ENCODE measurements at places on chromosomes 16 and 17. TPM values are rescaled to one million over a fixed set of nuclear protein-coding genes. Genes with fewer than 3 reads are reported as not detected.

- no peak for DNase-seq
- H3K36me3 ChIP-seq: no peaks in the 10 kb centered on the region
- H3K4me1 ChIP-seq: peaks cover 4% of the 10 kb centered on the region
- H3K27me3 ChIP-seq: no peaks in the 10 kb centered on the region
Observed at GRCh38 chr16:56781528-56781961, 51.6 kb downstream of the NUP93 start.

- H3K4me1 ChIP-seq: peaks cover 3% of the 10 kb centered on the region
- no peaks in the 10 kb centered on the region for H3K27me3 ChIP-seq
- no peaks in the 10 kb centered on the region for H3K36me3 ChIP-seq
- no peak for DNase-seq
Observed at GRCh38 chr17:77503293-77503655, 362.5 kb downstream of the SEC14L1 start.

GRCh38 chr17:16934133-16934795 lies 37.7 kb downstream of the TNFRSF13B start:
- H3K4me3 ChIP-seq: no peak overlapping the region
- H3K4me1 ChIP-seq: no peaks in the 10 kb centered on the region
- no peaks in the 10 kb centered on the region for H3K27me3 ChIP-seq
- no peak for DNase-seq

DNA sequence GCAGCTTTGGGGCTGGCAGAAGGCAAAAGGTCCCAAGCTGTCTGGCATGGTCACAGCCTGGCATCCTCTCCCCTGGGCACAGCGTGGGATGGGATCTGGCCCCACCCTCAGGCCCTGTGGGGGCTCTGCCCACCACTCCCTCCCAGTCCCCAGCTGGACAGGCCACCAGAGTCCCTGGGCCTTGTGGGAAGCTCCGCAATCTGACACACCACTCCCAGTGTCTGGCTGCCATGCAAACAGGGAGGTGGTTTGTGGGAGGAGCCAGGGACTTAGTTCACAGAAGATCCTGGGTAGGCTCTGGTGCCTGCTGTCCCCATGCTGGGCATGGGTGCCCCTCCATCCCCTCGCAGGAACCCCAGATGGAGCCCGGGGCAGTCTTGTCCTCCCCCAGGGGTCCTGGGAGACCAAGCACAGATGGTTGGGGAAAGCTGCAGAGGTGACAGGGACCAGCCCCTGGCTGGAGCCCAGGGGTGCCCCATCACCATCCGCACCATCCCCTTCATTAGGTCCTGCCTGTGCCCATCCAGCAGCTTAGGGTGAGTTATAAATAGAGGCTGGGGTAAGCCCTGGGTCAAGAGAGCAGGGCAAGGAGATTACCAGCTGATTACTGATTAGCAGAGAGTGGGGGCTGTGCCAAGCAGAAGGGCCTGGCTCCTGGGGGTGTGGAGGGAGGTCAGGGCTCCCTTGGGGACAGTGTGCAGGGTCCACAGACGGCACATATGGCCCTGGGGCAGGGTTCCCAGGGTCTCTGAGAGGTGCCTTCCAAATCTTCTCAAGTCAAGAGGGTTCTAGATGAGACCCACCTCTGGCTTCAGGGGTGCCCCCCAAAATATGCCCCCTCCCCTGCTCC lies 6.2 kb downstream of the FSCN2 start:
- DNase-seq: no peak
- H3K27ac ChIP-seq: no peak overlapping the region
- H3K4me3 ChIP-seq: no peak overlapping the region
- H3K36me3 ChIP-seq: no peaks in the 10 kb centered on the region
- no peaks in the 10 kb centered on the region for H3K27me3 ChIP-seq

GRCh38 chr16:68091380-68092261 lies 6.5 kb downstream of the NFATC3 start:
- no peak overlapping the region for H3K27ac ChIP-seq
- no peaks in the 10 kb centered on the region for H3K36me3 ChIP-seq
- H3K4me1 ChIP-seq: no peaks in the 10 kb centered on the region
- no peak for DNase-seq

GRCh38 chr17:38357486-38358123 lies 6.0 kb downstream of the SOCS7 start:
- H3K27me3 ChIP-seq: no peaks in the 10 kb centered on the region
- H3K36me3 ChIP-seq: no peaks in the 10 kb centered on the region
- H3K4me1 ChIP-seq: peaks cover 12% of the 10 kb centered on the region

- H3K4me3 ChIP-seq: no peak overlapping the region
- DNase-seq: no peak
- H3K27ac ChIP-seq: no peak overlapping the region
- H3K36me3 ChIP-seq: no peaks in the 10 kb centered on the region
- H3K4me1 ChIP-seq: no peaks in the 10 kb centered on the region
Observed at GRCh38 chr16:75794426-75794825, 68.1 kb upstream of the CPHXL start.

DNA sequence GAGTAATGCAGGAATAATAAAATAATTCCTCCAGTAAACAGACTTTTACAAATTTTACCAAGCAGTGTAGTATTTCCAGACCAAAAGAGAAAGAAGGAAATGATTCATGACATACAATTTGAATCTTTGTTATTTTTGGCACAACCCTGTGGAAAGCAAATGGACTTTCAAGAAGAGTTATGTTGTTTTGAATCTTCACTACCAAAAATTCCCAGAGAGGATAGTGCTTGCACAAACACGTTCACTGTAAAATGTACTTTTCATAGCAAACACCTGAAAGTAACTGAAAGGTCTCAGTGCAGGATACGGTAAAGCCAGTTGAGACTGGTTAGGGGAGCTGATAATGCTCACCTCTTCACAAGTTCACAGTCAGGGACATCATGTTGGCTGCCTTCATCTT lies 107.1 kb downstream of the USP22 start:
- H3K27me3 ChIP-seq: no peaks in the 10 kb centered on the region
- no peak overlapping the region for H3K4me3 ChIP-seq
- DNase-seq: no peak
- peaks cover 1% of the 10 kb centered on the region for H3K4me1 ChIP-seq
- no peaks in the 10 kb centered on the region for H3K36me3 ChIP-seq

The ODAD4 gene
- total RNA-seq: 1.9 TPM

The IGF2BP1 gene
- not detected for total RNA-seq

The TMIGD1 gene
- total RNA-seq: not detected

Measured in ovary (tissue), 10 donors.